ENCODE measurements at places on chromosomes 4 and X. TPM values are rescaled to one million over a fixed set of nuclear protein-coding genes. Genes with fewer than 3 reads are reported as not detected.

DNA sequence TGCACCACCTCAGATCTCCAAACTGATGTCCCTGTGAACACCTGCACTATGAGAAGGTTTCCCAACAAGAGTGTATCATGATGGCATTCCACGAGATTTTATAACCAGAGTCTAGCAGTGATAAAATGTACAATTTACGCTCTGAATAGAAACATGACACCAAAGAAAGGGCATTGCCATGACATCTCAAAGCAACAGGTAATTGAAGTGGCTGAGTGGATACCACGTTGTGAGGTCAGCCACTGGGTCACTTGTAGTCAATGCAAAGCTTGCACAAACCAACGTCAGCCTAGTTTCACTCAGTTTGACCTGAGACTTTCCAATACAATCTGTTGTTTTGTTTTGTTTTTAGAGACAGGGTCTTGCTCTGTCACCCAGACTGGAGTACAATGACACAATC, 15.0 kb upstream of the SLC25A5 start:
- no peak for DNase-seq

GRCh38 chr4:176185051-176185450, 10.3 kb downstream of the SPATA4 start:
- no peak for DNase-seq

GRCh38 chr4:24224446-24224845, 334.6 kb upstream of the PPARGC1A start:
- no peak for DNase-seq

- no peak for DNase-seq
These were observed 280.5 kb downstream of the TLL1 start for GRCh38 chr4:166153548-166153947.

DNA sequence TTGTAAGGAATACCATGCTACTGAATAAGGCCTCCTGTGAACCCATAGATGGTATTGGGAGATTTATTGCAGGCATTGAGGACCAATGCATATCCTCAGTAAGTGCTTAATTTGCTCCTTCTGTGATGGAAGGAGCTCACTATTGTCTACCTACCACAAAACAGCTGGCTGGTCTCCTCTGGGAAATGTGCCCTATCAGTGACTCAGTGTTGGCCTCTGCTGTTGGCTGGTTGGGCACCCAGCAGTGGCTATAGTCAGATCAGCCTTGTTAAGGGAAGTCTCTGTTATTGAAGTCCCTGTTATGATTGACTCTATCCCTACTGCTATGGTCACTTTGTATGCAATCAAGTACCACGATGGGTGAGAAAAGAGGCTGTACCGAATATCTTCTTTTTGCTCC, 27.5 kb upstream of the OTUD4 start:
- DNase-seq: no peak

- no peak for DNase-seq
These were observed 300.7 kb upstream of the CXXC4 start for GRCh38 chr4:104795264-104795939.

DNA sequence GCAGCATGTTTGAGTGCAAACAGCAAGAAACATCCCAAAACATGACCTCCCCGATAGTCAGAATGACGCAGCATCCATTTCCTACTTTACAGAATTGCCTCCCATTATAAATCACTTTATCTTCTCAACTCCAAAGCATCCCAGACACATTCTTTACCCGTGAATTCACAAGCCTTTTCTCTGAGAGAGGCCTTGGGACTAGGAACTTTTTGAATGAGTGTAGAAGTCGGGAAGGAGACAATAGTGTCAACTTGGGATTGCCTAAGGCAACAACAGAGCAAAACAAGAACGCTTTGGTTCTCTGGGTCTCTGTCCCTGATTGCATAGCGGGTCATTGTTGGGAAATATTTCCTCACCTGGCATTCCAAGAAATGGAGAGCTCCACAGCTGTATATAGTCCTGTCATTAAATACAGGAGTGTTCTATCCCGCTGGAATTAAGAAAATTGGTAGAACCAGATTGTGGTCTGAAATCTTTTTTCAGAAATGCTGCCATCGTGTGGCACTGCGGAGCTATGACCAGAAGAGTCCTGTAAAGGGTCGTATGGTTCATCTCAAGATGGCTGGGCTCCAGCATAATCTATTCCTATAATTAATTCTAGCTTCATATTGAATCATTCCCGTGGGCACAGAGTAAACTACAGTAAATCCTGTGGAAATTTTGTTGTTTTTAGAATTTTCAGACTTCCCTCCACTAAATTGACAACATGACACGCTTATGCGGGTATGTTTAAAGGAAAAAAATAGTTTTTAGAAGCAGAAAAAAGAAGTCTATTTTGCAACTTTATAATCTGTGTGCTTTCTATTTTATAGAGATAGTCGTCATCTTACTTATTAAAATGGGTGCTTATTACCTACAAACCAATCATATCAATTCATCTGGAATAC, 2.0 kb upstream of the SPP1 start:
- peak; percentile 53 for DNase-seq

- no peak for DNase-seq
These were observed 1755.5 kb downstream of the PCDH7 start for GRCh38 chr4:32475710-32476109.

- DNase-seq: peak; percentile 68
These were observed 103.5 kb downstream of the LDB2 start for GRCh38 chr4:16794816-16795445.

DNA sequence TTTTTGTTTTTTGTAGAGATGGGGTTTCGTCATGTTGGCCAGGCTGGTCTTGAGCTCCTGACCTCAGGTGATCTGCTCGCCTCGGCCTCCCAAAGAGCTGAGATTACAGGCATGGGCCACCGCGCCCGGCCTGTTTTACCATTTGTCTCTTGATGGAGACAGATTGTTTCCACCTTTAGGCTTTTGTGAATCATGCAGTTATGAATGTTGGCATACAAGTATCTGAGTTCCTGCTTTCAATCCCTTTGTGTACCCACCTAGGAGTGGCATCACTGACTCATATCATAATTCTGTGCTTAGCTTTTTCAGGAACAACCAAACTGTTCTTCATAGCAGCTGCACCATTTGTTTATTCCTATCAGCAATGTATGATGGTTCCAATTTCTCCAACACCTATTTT, 20.2 kb upstream of the MGST2 start:
- no peak for DNase-seq

- DNase-seq: no peak
These were observed 14.7 kb downstream of the SORCS2 start for GRCh38 chr4:7206911-7207567.

DNA sequence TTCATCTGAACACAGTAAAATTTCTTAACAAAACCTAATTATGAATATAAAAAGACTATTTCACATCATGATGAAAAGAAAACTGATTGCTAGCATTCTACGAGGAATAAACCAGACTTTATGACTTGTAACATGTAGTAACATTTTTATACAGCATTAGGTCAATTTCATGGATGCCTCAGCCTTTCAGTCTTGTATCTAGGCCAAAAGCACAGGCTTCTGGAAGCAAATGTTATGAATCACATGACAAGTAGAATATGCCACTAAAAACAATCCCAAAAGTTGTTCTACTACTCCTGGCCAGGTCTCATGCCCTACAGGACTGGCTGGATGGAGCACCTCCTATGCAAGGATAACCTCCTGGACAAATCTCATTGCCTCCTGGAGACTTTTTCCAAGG, 101.2 kb downstream of the ARHGAP6 start:
- no peak for DNase-seq

- no peak for DNase-seq
These were observed 72.6 kb downstream of the PITX2 start for GRCh38 chr4:110550260-110550659.

DNA sequence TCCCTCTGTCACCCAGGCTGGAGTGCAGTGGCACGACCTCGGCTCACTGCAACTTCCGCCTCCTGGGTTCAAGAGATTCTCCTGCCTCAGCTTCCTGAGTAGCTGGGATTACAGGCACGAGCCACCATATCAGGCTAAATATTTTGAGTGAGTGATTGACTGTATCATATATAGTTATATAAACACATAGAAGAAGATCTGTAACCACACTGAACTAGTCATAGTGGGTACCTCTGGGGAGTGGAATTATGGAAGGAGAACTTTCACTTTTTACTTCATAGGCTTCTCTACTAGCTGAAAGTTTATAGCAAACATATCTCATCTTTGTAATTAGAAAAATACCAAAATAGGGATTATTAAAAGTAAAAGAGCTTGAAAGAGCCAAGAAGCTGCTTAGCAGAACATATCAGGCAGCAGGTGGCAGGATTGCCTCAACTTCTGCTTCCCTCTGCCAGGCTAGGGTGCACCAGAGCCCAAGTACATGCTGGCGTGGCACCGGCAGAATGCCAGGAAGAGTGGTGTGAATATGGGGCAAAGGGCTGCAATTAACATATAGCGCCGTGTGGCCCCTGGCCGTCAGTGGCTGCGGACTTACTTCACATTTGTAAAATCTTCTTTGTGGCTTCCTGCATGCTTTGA, 39.5 kb upstream of the CD40LG start:
- no peak for DNase-seq

GRCh38 chr4:80155316-80155982, 41.9 kb upstream of the PRDM8 start:
- DNase-seq: no peak

DNA sequence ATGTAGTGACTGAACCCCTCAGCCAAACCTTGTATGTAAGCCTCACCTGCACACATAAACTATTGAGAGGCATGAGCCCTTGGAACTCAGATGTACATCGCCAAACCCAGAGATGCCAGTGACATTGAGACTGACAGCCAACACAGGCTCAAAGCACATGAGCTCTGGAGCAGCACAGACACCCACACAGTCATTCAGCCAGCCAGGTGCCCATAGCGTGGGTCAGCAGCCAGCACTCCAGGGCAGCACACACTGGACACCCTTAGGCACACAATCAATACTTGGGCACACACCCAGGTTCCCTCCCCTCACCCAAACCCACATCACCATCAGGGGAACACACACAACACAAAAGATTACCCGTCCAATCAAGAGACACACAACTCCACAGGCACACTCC, 4.3 kb upstream of the TIMP1 start:
- no peak for DNase-seq

DNA sequence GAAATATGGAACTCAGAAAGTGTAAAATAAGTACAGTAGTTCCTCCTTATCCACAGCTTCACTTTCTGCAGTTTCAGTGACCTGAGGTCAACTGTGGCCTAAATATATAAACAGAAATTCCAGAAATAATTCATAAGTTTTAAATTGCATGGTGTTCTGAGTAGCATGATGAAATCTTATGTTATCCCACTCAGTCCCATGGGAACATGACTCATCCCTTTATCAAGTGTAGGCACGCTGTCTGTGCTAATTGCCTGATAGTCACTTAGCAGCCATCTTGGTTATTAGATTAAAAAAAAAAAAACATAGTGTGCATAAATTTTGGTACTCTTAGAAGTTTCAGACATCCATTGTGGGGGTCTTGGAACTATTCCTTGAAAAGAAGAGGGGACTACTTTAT, 983.4 kb upstream of the ADGRL3 start:
- no peak for DNase-seq

GRCh38 chr4:128856246-128856645, 46.7 kb downstream of the JADE1 start:
- no peak for DNase-seq

DNA sequence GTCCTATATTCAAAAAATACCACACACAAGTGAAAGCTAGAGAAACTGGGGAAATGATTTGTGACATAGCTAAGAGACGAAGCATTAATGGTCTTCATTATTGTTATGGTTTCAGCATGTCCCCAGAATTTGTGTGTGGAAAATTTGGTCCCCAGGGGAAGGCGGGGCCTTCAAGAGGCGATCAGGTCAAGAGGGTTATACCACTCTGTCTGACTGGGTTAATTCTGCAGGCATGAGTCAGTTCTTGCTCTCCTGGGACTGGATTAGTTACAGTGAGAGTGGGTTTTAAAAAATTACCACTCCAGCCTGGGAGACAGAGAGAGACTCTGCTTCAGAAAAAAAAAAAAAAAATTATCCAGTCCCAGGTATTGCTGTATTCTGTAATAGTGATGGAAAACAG, 2.1 kb upstream of the MTNR1A start:
- no peak for DNase-seq

DNA sequence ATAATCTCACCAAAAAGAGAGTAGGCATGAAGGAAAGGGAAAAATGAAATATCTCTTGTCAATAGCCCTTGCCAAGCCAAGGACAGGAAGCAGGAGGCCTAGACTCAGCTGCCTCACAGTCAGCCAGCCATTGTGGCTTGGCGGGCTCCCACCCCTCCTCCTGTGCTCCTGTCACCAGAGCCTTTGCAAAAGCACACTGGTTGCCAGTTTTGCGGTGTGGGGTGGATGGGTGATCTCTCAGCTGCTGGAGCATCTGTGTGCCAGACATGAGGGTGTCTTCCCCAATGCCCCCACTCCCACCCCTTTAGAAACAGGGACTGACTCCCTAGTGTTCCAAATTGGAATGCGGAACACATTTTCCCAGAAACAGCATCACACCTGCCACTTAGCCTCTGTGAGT, 26.1 kb downstream of the ARHGEF6 start:
- DNase-seq: no peak

GRCh38 chr4:77104791-77105540, 29.2 kb upstream of the CCNI start:
- DNase-seq: no peak

GRCh38 chr4:67891645-67892044, 7.8 kb upstream of the TMPRSS11D start:
- no peak for DNase-seq

DNA sequence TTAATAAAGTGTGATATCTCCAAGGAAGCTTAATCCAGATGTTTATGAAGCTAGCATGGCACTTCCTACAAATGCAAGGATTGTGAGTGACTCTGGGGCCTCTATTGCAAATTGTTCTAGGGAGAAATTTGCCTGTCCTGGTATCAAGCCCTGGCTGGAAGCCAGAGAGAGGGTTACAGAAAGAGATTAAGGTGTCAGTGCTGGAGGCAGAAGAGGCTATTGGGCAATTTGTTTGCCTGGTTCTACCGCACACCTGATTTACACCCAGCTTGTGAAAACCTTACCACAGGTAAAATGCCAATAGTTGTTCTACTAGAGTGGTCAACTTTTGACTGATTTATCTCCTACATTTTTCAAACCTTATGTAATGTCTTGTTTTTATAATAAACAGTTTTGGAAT, 186.7 kb upstream of the FAT1 start:
- DNase-seq: no peak

DNA sequence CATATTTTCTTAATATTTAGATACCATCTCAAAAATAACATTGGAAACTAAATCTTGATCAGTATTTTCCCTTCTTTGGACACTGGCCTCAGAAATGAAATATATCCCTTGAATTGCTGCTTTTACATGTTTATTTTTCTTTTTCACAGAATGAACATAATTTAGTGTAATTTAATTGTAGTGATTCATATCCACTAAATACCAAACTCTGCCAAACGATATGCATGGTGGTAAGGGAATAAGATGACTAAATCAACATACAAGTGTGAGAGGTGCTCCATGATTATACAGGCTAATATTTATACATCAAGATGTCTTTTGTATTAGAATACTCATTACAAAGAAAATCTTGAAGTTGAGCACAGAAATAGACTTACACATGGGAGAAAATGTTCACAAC, 216.8 kb upstream of the PACRGL start:
- no peak for DNase-seq

The TXK gene
- not detected for total RNA-seq

The TCEAL2 gene
- 4.4 TPM for total RNA-seq

The UGT2B17 gene
- total RNA-seq: not detected

The TRIM60 gene
- not detected for total RNA-seq

The CRMP1 gene
- 251 TPM for total RNA-seq

The USP17L26 gene
- not detected for total RNA-seq

The FAM9C gene
- 0.25 TPM for total RNA-seq

The EDNRA gene
- 6.9 TPM for total RNA-seq

The SH2D1A gene
- total RNA-seq: 1.9 TPM

The SSX2B gene
- not detected for total RNA-seq

The SPP1 gene
- 14.2 TPM for total RNA-seq

The NOX1 gene
- not detected for total RNA-seq

Data from neural crest cell (in vitro differentiated cells).